ENCODE measurements at places on chromosomes 6 and 20.

GRCh38 chr6:6688283-6688682, 99.8 kb downstream of the LY86 start:
- DNase-seq: no peak

- no peak for DNase-seq
Measured at GRCh38 chr20:58215116-58215515, 13.3 kb downstream of the ANKRD60 start.

- no peak for DNase-seq
Measured at GRCh38 chr6:38113825-38114576, 294.5 kb downstream of the ZFAND3 start.

DNA sequence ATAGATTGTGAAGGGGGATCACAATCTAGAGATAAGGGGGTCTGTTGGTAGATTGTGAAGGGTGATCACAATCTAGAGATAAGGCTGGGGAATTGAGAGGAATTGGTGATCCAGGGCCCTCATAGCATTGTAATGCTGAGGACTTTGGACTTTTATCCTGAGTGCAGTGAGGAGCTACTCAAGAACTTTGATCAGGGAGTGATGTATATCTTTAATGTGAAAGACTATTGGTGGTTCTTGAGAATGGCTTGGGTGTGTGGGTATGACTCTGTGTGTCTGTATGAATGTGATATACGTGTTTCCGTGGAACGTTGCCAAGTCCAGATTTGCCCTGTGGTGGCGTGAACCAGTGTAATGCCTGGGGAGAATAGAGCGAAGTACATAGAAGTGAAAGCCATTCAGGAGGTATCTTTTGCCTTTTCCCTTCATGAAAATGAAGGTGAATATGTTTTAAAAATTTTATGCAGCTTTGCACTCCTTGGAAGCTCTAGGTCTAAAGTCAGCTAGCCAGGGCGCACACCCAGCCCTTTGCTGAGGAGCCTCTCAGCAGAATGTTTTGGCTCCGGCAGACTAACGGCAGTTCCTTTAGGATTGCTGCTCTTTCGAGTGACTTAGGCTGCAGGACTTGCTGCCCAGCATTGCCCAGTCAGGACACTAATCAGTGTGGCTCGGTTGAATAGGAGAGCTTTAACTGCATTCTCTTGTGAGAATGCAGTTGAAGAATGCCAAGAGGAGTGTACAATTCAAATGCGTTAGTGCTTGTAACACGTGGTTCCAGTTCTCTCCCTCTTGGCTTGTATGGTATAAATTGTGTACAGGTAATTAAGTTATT, 3.5 kb downstream of the ZFAND3 start:
- DNase-seq: peak; percentile 72

DNA sequence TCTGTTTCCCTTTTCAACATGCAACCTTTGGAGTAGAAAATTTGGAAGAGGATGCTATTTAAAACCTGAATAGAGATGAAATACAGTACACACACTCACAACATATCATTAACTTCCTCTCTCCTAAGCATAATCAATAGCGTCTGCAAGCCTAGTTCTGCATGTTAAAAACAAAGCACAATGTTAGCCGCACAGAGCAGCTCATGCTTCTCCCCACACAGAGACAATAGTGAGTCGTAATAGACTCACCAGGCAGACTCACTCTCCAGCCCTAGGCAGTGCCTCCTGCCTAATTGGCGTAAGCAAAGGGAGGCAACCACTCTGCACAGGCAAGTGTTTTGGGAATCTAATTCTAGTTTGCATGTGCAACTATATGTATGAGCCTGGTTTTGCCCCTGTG, 45.8 kb upstream of the ARID1B start:
- DNase-seq: no peak

GRCh38 chr6:40732878-40733277, 145.7 kb upstream of the LRFN2 start:
- no peak for DNase-seq
